ENCODE measurements at places on chromosomes 12 and 14. TPM values are rescaled to one million over a fixed set of nuclear protein-coding genes. Genes with fewer than 3 reads are reported as not detected.

- no peaks in the 10 kb centered on the region for H3K4me1 ChIP-seq
- H3K27me3 ChIP-seq, result no peaks in the 10 kb centered on the region
- H3K4me3 ChIP-seq, result no peak overlapping the region
- no peaks in the 10 kb centered on the region for H3K36me3 ChIP-seq
- H3K27ac ChIP-seq, result no peak overlapping the region
Measured at GRCh38 chr12:41234692-41235091, 46.6 kb downstream of the PDZRN4 start.

- peaks cover 11% of the 10 kb centered on the region for H3K4me1 ChIP-seq
- no peaks in the 10 kb centered on the region for H3K27me3 ChIP-seq
- H3K4me3 ChIP-seq, result peak overlapping the region; percentile 81
- no peaks in the 10 kb centered on the region for H3K36me3 ChIP-seq
Measured at GRCh38 chr12:122080149-122081082, 1.9 kb downstream of the MLXIP start.

DNA sequence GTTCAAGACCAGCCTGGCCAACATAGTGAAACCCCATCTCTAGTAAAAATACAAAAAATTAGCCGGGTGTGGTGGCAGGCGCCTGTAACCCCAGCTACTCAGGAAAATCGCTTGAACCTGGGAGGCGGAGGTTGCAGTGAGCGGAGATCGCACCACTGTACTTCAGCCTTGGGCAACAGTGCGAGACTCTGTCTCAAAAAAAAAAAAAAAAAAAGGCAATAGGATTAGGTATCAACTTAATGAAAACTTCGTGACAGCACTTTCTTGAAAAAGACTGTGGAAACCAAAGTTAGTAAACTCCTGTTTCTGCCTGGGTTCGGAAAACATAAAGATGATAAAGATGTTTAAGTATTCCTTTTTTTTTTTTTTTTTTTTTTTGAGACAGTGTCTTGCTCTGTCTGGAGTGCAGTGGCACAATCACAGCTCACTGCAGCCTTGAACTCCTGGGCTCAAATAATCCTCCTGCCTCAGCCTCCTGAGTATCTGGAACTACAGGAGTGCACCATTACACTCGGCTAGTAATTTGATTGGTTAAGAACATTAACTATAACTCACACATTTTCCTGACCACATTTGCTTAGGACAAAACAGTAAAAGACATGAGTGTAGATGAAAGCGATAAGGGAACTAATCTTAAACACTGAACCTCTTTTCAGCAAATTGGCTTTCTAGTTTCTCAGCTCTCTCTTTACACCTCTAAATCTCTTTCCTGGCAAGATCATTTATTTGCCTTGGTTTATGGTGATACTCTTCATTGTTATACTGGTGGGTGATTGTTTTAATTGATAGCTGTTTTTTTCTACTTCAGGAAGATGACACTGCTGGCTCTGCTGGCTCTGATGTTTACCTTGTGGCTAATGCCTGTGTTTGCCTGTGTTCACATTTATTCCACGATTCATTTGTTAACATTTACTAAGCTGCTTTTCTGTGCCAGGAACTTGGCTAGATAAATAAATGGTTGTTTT is 15.8 kb downstream of the HIF1A start:
- DNase-seq, result no peak
- no peak overlapping the region for H3K4me3 ChIP-seq
- H3K27ac ChIP-seq, result no peak overlapping the region
- peaks cover 10% of the 10 kb centered on the region for H3K4me1 ChIP-seq

DNA sequence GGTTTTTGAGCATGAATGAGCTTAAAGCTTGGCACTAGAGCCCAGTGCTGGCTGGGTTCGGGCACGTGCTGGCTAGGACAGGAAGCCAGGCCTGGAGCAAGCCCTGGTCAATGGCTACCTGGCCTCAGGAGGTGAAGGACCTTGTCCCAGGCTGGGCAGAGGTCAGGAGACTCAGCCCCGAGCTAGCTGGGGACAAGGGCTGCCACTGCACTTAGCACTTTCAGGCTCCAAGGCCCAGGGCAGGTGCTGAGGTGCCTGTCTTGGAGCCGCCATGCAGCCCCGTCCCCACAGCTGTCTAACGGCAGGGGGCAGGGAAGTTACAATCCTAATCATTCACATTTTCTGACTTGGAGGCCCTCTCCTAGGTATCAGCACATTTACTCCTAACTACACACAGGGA is 4.3 kb upstream of the AQP6 start:
- no peak overlapping the region for H3K4me3 ChIP-seq
- no peaks in the 10 kb centered on the region for H3K4me1 ChIP-seq
- no peaks in the 10 kb centered on the region for H3K36me3 ChIP-seq
- no peak for DNase-seq
- no peak overlapping the region for H3K27ac ChIP-seq
- H3K27me3 ChIP-seq, result no peaks in the 10 kb centered on the region

Gene KITLG
- total RNA-seq, result 37.1 TPM

Gene USP44
- total RNA-seq, result 0.80 TPM
